Substantia nigra (tissue), 51 donors: ENCODE measurements at places on chromosomes 2 and 18.

DNA sequence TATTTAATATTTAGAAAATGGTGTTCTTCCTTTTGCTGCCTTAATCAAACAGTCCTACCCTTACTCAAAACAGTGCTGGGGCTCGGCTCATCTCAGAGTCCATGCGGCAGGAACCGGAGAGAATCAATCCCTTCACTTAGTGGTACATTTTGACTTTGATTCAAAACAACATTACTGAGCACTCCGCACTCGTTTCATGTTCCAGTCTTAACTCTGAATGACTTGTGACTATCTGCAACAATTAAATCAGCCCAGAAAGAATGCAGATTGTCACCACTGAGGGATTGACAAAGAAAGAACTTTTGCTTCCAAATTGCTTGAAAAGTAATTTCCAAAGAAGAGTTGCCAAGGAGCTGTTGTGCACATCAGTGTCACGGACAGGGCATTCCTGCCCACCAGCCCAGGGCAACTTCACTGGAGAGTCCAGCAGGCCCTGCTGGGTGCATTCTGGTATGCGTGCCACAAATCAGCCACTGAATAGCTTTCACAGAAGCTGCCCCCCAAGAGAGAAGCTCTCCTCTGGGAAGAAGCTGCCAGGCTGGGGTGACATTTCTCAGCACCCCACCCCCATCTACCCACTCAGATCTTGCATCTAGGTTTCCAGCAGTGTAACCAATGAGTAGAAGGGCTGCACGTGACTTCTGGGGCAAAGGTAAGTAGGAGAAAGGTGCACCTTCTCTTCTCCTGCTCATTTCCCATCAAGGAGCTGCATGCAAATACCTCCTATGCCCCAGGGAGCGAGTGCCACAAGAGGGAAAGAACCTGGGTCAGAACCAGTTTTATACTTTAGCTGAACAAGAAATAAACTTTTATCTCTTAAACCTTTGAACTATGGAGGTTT is 84.6 kb upstream of the ATP8B1 start:
- no peak for DNase-seq

- no peak for DNase-seq
Observed at GRCh38 chr2:152432206-152432653, 97.3 kb downstream of the FMNL2 start.

DNA sequence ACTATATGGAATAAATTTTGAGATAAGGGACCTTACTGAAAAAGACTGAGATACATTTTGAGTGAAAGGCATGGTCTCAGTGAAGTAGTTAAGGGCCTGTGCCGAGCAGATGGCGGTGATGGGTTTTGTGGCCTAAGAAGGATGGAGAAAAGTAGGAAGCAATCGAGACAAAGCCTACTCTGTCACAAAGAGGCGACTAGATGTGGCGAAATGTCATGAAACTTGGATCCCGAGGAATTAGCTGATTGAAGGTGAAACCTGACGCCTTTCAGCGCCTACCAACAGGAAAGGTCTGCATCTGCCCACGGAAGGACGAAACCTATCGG is 558 bp upstream of the CEP192 start:
- DNase-seq, result no peak

- no peak for DNase-seq
Observed at GRCh38 chr2:71554028-71554705, 100.8 kb downstream of the DYSF start.

- DNase-seq, result no peak
Observed at GRCh38 chr2:108594132-108594981, 60.1 kb downstream of the LIMS1 start.

GRCh38 chr2:124666976-124667375 is 641.9 kb downstream of the CNTNAP5 start:
- no peak for DNase-seq

DNA sequence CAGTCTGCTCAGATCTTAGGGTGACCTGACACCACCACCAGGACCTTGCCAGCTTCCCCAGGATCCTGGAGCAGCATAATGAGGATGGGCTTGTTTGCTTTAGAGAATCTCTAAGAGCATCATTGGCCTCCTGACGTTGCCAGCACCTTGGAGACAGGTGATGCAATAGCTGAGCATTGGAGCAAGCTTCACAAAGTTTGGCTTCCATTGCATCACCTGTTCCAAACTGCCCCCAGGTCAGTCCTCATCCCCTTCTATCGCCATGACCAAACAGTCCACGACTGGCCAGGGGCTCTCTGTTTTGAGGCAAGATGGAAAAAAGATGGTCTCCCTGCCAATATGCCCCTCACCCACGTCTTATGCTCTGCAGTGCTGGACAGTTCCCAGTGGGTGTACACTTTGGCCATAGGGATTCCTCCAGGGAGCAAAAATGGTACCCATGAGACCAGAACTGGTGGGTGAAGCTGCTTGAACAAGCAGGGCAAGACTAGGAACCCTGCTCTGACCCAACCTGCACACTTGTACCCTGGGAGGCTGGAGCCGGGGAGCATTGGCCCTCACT is 22.6 kb upstream of the AGAP1 start:
- DNase-seq, result no peak

GRCh38 chr18:62697636-62698035 is 17.7 kb upstream of the PHLPP1 start:
- no peak for DNase-seq

- DNase-seq, result no peak
Observed at GRCh38 chr2:195769975-195770374, 112.9 kb downstream of the SLC39A10 start.

- DNase-seq, result no peak
Observed at GRCh38 chr2:238240757-238241711, 1.2 kb upstream of the HES6 start.

GRCh38 chr18:36692921-36693332 is 135.9 kb downstream of the TPGS2 start:
- DNase-seq, result no peak

- DNase-seq, result no peak
Observed at GRCh38 chr2:231924889-231925275, 1.3 kb downstream of the NPPC start.

DNA sequence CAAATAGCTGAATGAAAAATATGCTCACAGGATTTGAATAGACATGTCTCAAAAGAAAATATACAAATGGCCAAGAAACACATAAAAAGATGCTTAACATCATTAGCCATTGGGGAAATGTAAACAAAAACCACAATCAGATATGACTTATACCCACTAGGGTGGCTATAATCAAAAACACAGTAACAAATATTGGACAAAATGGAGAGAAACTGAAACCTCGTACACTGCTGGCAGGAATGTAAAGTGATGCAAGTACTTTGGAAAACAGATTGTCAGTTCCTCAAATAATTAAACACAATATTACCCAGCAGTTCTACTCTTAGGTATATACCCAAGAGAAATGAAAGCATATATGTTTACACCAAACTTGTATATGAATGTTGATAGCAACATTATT is 213.0 kb downstream of the PHLPP1 start:
- DNase-seq, result no peak

- DNase-seq, result no peak
Observed at GRCh38 chr2:8133913-8134472, 547.9 kb upstream of the ID2 start.

DNA sequence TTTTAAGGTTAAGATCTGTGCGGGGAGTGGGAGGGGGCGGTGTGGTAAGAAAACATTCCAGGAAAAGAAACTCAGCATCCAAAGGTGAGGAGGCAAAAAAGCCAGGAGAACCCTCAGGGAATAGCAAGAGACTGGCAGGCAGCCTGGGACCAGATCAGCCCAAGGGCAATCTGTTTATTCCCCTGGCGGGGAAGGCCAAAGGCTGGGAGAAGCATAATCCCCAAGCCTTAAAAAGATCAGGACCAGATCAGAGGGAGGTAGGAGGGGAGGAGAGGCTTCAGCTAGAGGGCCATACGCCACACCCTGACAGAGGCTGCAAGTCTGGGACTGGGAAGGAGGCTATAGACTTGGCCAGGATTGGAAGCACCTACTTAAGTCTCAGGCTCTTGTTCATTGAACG is 163.0 kb upstream of the PXDN start:
- no peak for DNase-seq

GRCh38 chr2:173184031-173185004 is 108.7 kb downstream of the MAP3K20 start:
- no peak for DNase-seq

DNA sequence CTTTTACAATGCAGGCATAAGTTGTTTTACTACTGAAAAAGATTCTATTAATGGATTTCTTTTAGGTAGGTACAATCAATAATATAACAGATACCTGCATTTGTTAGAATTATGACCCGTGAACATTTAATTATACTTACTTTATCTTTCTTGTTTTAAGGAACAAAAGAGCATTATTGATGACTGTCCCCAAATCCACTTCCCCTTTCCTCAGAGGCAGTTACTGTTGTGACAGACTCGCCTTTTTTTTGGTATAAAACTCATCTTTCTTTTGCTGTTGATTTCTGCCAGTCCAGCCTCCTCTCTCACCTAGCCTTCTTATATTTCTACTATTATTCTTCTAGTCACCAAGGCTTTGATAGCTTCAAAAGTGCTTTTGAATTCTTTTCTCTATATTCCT is 12.1 kb downstream of the ACTR3 start:
- no peak for DNase-seq

DNA sequence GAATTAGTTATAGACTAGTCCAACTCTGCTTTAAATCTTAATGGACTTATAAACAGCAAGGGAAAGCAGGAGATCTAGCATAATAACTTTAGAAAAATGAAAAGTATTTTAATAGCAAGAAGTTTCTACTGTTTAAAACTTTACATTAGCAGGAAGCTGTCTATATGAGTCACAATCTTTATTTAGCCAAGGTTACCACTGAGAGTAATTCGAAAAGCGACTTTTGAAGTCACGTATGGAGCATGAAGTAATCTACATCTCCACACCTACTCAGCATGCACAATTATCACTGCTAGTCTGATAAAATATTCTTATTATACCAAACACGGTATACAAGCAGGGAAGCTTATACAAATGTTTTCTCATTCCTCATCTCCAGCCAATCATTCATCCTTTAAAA is 515.4 kb upstream of the SOX11 start:
- DNase-seq, result no peak

- DNase-seq, result no peak
Observed at GRCh38 chr2:241226723-241227572, 38.5 kb downstream of the ANO7 start.

- no peak for DNase-seq
Observed at GRCh38 chr2:150413910-150414309, 73.6 kb downstream of the RND3 start.

- no peak for DNase-seq
Observed at GRCh38 chr2:233833345-233833744, 21.0 kb downstream of the HJURP start.

GRCh38 chr18:11004951-11005350 is 144.4 kb downstream of the PIEZO2 start:
- no peak for DNase-seq

- no peak for DNase-seq
Observed at GRCh38 chr2:31312898-31313297, 78.9 kb downstream of the EHD3 start.

DNA sequence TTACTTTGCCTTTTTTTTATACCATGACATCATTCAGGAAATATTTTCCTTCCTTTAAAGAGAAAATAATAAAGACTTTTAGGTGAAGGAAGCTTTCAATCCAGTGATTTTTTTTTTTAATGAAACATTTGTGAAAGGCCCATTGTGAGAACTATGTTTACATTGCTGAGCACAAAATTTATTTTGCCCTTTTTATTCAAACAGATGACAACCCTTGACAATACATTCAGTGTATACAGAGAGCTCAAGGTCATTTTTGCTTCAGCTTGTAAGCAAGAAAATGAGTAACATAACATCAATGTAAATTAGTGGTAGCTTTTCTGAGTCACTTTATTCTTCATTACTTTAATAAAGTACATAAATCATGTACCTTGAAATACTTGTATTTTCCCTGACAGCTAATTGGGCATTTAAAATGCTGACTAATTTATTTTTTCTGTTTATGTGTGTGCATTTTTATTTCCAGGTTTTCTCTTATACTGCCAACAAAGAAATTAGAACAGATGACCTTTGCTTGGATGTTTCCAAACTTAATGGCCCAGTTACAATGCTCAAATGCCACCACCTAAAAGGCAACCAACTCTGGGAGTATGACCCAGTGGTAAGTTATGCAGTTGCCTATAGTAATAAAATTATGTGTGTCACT is 121.6 kb downstream of the GALNT1 start:
- DNase-seq, result no peak

GRCh38 chr2:208227581-208228232 is 27.2 kb downstream of the IDH1 start:
- no peak for DNase-seq

DNA sequence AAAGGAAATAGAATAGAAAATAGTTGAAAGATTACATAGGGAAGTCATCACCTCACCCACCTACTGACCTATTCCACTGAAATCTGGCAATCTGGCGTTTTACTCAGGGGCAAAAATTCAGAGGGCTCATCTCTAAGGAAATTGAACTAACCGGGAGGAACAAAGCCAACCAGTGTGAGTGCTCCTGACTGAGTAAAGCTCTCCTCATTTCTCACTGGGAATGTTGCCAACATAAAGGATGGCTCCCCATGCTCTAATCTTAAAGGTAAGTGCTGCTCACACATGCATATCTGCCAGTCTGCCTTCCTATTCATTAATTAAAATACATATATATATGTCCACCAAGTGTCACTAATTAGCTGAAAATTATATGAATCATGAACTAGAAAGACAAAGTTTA is 13.5 kb upstream of the DOK6 start:
- no peak for DNase-seq

GRCh38 chr2:105279126-105279525 is 37.6 kb downstream of the GPR45 start:
- DNase-seq, result no peak

GRCh38 chr2:14941151-14941631 is 308.7 kb downstream of the LRATD1 start:
- no peak for DNase-seq

DNA sequence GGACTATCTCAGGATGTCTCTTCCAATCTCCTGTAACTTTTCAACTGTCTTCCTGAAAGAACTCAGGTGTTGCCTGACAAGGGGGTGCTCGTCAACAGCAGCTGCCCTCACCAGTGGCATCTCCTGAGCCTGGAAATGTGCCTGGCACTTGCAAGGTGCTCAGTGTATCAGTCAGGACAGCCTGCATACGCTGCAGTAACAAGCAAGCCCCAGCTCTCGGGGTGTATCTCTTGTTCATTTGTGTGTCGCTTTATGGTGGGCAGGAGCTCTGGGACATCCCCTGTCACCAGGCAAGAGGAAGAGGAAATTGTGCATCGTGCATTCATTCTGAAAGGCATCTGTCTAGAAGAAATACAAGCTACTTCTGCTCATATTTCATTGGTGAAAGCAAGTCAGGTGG is 263.1 kb downstream of the DCDC2C start:
- no peak for DNase-seq

DNA sequence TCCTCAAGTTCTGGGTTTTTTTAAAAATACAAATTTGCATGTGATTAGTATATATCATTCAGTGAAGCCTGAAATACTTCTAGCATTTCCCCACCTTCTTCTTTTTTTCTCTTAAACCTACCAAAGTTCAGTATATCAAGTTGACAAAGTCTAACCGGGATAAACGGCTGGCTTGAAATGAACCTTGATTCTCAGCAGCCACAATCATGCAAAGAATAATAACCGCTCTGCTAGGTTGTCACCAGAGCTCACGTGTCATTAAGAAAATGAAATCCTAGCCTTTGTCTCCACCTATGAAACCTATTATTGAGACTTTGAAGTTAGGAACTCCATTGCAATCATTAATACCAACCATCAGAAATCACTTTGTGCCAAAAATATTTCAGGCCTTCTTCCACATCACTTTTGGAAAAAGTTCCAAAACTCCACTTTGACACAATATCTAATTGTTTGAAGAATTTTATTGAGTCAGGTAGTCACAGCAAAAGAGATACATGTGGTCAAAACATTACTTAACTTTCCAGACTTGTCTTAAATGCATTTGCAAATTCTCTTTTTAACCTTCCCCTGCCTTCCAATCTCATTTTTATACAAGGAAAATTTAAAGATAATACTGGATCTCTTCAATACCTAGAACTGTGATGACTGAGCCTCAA is 285.6 kb upstream of the ACVR2A start:
- DNase-seq, result no peak
